Stimulated activated CD4-positive, alpha-beta T cell treated with anti-CD3 and anti-CD28 coated beads, Interleukin-1b, Interleukin-23, amount 100 ng/mL, for 1 hour (primary cell): ENCODE measurements at places on chromosomes 11 and 22.

GRCh38 chr11:21656065-21656464 is 536.8 kb upstream of the ANO5 start:
- no peak for DNase-seq

DNA sequence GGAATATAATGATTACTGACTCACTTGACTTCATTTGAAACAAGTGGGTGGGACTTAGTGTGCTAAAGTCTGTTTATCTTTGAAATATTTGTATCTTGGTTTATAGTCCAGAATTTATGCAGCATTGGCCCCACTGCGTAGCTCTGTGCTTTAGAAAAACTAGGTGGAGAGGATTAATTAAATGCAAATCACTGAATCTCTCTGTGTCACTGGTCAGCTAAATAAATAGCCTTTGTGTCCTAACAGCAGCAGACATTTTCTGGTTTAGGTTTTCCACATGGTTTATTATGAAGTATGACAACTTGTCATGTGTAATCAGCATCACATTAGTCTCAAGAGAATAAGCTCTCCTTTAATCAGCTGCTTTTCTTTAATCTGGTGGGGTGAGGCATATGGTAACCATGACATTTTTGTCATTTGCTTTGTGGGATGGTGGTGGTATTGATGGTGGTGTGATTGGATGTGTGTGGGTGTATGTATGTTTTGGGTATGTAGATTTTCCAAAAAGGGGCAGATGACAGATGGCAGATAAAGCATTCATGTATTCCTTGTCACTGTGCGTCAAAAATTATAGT is 33.9 kb downstream of the BCL2L13 start:
- DNase-seq = no peak

DNA sequence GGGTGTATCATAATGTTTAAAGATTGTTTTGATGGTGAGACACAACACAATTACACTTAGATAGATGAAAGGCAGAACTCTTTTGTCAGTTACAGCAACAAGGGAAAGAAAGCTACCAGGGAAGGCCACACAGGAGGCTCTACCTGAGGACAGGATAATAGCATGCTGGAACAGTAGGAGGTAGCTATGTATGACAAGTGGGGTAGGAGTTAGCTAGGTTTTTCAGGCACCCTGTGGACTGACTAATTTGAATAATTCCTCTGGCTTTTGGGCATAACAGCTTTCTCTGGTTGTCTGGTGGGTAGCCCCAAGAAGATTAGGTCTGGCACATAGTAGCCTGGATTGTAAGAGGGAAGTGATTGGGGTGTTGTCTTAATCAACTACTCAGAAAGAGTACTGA is 475.4 kb upstream of the CHORDC1 start:
- DNase-seq = no peak

- no peak for DNase-seq
Measured at GRCh38 chr11:25183411-25183810, 686.6 kb downstream of the LUZP2 start.

DNA sequence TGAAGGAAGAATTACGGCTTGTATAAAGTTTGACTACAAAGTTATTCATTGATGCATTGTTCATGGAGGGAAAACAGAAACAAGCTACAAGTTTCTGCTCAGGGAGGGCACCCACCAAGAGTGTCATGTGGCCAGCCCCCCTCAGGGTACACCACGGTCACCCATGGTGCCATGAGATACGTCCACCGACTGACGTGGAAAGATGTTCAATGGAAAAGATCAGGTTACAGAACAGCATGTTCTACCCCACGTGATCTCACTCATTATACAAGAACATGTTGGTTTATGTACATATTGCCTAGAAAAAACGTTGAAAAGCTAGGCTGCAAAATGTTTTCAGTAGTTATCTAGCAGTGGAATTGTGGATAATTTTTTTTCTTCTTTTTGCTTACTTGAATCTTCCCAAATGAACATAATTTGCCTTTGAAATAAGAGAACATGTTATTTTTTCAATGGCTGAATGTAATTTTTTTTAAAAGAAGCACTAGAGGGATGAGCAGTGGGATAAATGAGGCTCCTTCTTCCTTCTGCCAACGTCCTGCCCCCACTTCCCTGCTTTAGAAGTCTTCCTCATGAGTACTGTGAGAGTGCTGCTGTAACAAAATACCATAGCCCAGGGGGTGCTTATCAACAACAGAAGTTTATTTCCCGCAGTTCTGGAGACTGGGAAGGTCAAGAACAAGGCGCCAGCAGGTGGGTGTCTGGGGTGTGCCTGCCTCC is 22.5 kb downstream of the RCN1 start:
- no peak for DNase-seq

GRCh38 chr22:25334162-25334490 is 114.7 kb downstream of the CRYBB2 start:
- DNase-seq = no peak

GRCh38 chr11:50088231-50088630 is 55.6 kb downstream of the OR4C45 start:
- DNase-seq = no peak

DNA sequence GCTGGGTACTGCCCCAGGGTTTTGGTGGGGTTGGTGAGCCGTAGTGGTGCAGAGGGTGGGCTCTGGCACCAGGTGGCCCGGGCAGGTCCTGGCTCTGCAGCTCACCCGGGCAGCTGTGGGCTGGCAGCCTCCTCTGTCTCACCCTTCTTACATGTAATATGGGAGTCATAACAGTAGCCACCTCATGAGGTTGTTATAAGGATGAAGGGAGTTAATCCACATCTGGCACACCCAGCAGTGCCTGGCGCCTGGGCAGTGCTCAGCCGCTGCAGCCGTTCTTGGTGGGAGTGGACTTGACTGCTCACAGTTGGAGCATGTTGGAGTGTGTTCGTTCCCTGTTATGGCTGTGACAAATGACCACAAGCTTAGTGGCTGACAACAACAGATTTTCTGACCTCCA is 28.7 kb downstream of the IGHMBP2 start:
- DNase-seq = no peak

GRCh38 chr11:83056204-83056603 is 15.5 kb downstream of the RAB30 start:
- no peak for DNase-seq

DNA sequence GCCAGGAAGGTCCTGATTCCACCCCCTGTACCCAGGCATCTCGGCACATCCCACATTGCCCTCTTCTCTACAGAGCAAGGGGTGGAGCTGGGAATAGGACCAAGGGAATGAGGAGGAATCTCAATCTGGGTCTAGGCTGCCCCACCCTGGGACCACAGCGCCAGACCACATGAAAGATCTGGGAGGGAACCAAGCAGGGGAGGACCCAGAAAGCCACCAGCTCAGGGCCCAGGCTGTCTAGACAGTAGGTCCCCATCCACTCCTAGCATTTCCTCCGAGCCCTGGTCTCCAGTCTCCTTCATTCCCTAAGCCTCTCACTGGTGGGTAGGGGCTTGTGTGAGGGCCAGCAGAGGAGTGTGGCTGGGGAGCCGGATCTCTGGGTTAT is 11.6 kb downstream of the PHLDB1 start:
- no peak for DNase-seq

DNA sequence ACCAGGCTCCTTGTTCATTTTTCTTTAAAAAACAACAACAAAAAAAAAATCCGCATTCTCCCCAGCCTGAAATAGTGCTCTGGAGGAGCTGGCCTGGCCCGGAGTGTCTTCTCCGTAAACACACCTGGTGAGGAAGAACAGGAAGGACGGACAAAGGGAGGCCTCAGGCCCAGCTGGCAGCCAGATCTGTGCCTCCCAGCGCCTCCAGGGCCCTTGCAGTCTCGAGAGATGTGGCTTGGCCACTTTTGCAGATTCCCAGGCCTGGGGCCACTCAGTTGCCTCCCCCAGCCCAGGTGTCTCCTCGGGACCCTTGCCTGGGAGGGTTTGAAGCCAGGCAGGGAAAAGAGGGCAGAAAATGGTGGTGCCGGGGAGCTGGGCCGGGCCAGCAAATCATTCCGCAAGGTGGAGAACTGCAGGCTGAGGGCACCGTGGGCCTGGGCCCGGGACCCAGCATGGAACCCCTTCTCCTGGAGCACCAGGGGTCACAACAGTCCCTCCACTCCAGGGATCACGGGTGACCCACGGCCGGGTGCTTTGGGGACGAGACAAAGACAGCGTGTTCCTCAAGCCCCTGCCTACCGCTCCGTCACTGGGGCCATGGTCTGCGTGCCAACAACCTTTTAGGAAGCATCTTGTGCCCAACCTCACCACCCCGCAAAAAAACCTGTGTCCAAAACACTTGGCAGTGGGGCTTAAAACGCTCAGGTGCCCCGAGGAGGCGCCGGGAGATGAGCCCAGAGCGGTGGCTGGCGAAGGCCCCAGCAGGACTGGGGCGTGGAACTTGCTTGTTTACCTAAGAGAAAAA is 67.1 kb upstream of the WNT7B start:
- no peak for DNase-seq

DNA sequence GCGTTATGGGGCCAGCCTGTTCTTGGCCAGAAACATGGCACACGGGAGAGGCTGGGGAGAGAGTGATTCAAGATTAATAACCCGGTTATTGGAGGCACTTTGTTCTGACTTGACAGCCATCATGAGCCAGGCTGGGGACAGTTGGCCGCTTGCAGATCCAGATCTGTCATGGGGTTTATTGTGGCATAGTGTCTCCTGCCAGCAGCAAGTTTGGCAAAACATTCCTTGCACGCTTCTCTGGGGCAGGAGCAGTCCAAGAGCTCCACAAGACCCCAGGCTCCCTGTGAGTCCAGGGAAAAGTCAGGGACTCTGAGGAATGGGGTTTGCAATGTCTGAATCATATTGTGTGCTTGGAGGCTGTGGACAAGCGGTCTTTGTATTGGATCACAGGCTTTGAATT is 270.4 kb downstream of the MIAT start:
- DNase-seq = no peak

DNA sequence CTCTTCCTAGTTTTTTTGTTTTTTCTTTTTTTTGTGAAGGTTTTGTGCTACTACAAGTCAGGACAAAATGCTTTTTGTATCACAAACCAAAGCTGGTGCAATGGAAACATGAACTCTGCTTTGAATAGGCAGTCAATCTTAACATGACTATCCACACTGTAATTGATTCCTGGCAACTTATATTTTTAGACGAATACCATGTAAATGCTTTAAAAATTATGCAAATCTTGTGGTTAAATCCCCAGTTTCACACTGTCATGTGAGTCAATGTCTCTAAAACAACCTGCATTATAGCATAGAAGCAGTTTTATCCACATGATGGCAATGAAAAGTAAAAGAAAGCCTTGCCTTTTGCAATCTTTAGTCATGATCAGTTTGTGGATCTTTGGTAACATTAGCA is 8.9 kb downstream of the TRPC6 start:
- DNase-seq = no peak

DNA sequence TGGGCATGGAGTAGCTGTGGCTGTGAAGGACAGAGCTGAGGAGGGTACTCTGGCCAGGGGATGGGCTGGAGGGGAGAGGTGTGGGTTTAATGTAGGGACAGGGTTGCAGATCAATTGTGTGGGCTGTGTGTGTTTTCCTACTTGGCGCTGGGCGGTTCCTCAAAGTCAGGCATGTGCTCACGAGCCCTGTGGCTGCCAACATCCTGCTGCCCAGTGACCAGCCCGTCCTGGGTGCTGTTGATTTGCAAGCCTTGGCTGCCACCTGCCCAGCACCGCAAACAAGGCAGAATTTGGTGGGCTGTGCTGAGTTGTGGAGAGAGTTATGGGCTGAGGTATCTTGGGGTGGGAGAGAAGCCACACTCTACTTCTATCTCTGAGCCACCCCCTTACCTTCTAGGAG is 69.2 kb downstream of the SCN3B start:
- no peak for DNase-seq

DNA sequence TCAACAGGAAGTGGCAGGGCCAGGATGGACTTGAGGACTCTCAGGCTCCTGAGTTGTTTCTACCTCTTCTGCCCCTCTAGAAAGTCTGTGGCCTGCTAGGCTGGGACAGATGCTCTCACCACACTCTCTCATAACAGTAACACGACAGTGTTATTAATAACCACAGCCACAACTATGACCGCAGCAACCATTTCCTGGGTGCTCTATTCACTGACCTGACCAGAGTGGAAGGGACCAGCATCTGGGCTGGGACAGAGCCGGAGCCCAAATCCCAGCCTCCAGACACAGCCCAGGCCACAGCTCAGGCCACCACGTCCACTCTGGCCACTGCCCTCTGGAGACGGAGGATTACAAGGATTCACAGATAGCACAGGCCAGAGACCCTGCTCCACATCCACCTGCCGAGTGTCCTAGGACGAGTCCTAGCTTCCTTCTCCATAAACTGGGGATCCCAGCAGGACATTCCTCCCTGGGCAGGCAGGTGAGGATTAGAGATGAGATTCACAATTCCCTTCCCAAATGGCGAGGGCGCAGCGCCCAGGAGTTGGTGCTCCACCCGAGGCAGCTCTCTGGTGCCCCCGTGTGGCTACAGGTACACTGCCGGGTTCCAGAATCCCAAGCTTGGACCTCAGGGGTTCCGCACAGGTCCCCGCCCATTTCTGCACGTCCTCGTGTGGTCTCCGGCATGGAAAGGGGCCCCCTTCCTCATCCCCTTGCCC is 7.1 kb downstream of the PNPLA5 start:
- no peak for DNase-seq

DNA sequence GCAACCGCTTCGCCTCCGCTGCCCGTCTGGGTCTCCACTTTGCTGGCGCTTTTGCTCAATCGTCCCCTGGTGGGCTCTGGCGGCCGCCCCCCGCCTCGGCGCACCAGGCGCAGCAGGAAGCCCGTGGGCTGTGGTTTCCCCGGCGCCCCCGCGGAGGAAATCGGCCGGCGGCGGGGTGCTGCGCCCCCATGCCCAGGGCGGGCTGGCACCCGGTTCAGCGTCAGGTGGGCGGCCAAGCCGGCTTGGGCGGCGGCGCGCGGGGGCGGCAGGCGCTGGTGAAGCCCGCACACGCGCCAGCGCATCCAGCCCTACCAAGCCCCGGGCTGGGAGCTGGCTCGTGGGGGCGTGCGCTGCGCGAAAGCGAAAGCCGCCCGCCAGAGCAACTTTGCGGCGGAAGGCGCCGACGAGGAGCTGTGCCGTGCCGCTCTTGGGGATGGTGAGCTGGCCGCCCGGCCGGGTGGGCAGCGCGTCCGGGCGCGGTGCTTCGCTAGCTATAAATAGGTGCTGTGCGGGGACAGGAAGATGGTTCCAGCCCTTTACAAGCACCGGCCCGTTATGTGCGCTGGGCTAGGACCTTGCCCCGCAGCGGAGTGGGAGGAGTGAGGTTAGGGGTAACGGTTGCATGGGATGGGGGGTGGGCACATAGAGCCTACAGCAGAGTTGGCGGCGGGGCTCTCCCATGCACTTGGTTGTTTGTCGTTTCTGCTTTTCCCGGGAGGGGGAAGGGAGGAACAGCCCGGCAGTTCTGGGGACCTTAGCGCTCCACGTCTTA is 25.0 kb upstream of the SUSD2 start:
- DNase-seq = no peak

DNA sequence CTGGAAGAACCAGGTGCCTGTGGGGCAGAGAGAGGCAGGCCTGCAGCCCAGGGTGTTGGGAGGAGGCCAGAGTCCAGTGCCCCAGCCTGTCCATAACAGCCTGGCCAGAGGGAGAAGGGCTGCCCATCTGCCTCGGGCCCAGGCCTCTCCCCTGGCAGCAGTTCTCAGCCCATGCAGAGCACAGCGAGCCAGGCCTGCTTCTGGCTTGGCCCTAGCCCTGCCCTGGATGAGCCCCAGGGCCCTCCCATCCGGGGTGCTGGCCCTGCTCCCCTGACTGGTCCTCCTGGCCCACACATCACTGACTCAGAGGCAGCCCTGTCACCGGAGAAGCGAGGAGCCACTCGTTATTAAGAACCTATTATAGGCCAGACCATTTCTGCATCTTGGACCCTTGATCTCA is 19.7 kb upstream of the MYRF start:
- DNase-seq = no peak
